ENCODE measurements at places on chromosomes 2 and 18.

GRCh38 chr2:43559391-43560230 lies 36.2 kb downstream of the THADA start:
- no peak for DNase-seq

- DNase-seq, result no peak
Observed at GRCh38 chr2:100628506-100628905, 65.7 kb downstream of the PDCL3 start.

GRCh38 chr2:32838418-32838817 lies 108.3 kb upstream of the LTBP1 start:
- no peak for DNase-seq

- no peak for DNase-seq
Observed at GRCh38 chr18:53752781-53753367, 471.6 kb downstream of the MBD2 start.

DNA sequence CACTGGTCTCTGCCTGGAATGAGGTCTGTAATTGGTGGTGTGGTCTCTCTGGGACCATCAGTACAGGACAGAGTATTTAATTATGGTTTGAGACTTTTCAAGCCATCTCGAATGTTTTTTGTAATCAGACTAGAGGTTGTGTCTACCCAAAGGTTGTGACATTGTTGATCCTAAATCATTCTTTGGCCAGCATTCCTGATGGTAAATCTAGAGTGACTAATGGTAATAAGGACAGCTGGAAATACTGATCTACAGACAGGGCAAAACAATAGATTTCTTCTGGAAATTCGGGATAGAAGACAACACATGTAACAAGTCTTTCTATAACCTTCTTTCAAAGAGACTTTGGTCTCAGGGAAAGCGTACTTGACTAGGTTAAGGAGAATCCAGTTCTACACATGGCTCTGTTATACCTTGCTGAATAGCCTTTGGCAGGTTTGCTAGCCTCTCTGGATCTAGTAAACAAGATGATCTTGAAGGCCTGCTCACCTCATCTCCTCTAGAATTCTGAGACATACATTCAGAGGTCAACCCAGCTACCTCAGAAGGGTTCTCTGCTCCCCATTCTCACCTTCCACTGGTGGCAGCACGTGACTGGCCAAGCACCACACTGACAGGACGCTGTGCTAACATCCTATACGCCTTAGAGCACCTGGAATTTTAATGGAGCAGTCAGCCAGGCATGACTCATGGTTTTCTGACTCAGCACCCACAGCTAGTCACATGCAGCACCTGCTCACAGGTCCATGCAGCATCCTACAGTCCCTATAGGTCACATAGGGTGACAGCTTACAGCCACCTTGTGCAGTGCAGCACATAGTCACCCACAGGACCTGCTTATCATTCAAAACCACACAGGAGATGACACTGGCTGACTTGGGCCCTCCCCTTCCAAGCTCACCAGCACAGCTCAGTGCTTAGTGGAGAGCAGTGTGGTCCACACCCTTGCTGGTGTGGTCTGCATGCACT lies 12.2 kb downstream of the PLB1 start:
- no peak for DNase-seq

GRCh38 chr2:28948160-28948559 lies 32.9 kb upstream of the TOGARAM2 start:
- DNase-seq, result no peak

- no peak for DNase-seq
Observed at GRCh38 chr18:11885278-11885947, 22.7 kb downstream of the MPPE1 start.

DNA sequence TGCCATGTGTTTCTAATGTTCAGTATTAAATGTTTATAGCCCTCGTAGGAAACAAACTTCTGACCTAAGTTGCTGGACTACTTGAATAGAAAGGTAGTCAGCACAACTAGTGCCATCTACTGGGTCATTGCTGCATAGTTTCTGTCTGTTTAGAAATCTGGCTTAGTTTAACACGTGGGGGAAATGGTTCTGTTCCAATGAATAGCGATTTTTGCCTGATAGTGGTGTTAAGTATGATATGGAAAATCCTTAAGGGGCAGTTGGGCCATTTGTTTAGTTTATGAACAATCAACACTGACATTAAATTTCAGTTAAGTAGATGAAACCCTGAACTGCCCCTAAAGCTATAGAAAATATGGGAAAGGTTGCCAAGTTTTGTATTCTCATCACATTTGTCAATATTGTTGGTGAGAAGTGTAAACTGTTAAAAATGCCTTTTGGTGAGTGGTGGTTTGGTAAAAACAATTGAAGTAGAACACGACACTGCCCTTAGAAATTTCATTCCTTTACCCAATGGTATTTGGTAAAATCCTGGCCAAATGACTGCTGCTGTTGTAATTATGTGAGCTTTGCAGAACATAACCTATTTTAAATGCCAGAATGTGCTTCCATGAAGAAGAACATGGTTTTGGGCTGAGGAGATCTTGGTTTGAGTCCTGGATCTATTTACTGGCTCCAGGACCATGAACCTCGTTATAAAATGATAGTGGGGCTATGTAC lies 13.2 kb downstream of the NABP1 start:
- no peak for DNase-seq

DNA sequence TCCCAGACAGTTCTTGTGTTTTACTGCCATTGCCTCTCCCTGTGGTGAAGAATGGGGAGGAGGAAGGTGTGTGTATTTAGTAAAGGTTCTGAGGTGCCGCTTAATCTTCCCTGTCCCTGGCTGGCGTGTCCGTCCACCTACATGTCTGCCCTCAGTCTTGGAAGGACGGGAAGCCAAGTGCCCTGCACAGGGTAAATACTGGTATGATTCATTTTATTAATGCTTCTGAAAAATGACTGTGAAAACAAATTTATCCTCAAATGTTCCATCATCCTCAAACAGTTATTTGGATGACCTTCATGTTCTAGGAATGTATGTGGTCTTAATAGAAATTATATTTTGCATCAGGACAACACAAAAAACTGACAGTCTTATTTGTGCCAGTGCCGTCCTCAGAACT lies 6.6 kb downstream of the EPAS1 start:
- DNase-seq, result no peak

DNA sequence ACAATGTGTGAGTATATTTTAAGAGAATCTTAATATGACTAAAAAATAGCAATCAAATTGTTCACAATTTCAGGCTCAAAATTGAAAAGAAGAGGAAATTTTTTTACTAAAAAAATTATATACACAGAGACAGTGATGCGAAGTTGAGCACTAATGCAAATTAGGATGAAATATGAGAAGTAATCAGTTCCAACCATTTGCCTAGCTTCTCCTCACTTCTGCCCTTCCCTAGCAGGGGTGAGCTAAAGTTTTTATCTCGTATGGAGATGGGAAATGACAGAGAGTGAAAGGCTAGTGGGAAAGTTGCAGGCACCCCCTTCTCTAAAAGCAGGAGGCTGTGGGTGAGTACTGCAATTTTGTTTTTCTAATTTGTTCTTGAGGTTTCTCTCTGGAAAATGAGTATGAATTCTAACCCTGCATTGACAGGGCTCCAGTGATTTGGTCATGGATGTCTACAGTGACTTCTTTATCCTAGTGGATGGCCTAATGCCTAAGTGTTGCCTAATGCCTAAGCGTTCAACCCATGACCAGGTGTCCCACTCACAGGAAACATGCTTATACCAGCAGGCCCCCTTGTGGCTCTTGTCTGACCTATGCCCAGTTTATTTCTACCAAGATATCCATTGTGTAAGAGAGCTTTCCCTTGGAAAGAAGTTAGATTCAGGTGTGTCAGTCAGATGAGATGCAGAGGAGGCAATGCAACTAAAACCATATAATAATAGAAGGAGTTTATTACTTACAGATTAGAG lies 78.0 kb upstream of the HNMT start:
- no peak for DNase-seq

DNA sequence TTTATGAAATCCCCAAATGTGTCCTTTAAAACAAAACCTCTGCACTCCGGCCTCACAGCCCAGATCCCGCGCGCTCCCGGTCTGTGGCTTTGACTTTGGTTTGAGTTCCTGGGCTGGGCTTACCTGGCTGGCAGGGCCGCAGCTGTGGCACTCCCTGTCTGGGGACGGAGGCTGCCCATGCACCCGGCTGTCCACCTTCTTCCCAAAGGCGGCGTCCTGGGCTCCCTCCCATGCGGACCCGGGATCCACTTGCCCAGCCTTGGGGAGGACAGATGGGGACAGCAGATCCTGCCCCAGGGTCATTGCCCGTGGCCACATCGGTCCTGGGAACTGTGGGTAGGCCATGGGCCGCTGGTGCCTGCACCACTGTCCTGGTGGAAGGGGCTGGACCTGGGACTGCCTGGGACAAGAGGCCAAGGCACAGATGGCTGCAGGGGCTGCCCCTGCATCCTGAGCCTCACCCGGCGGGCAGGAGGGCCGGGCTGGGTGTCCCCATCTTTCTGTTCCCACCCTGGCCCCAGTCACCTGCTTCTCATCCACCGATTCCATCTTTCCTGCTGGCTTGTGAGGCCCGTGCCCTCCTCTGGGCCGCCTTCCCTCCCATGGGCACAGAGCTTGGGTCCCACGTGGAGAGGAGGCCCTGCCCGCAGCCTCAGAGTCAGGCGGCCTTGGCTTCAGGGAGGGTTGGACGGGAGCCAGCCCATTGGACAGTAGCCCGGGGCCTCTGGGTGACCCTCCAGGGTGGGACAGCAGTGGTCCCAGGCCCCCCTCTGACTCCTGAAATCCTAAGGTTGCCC lies 27.7 kb downstream of the NFATC1 start:
- no peak for DNase-seq

DNA sequence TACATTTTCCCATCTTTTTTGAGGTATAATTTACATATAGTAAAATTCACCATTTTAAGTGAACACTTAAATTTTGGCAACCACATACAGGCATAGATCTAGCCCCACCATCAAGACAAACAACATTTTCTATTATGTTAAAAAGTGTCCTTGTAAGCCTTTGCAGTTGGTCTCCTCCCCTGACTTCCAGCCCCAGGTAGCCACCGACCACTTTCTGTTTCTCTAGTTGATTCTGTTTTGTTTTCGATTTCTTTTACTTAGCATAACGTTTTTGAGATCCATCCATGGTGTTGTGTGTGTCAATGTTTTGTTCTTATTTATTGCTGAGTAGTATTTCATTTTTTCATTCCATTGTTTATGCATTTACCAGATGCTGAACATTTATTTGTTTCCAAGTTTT lies 135.5 kb upstream of the FOSL2 start:
- no peak for DNase-seq

DNA sequence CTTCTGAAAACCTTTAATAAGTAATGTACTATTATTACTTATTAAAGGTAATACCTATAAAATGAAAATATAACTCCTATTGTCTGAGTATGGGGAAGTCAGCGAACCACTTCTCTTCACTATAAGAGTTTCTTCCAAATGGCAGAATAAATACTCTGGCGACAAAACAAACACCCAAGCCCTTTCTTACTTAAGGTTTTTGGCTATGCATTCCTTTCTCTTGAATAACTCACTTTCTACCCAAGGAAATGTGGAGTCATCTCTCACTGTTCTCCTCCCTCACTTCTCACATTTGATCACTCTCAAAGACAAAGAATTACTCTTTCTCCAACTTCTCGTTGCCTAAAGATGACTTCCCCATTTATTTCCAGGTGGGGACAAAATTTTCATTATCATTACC lies 816.8 kb upstream of the CRIM1 start:
- DNase-seq, result no peak

- no peak for DNase-seq
Observed at GRCh38 chr2:74227646-74228045, 29.2 kb downstream of the MTHFD2 start.

GRCh38 chr18:79245517-79246001 lies 150.2 kb upstream of the NFATC1 start:
- DNase-seq, result no peak

GRCh38 chr2:136917411-136917881 lies 152.1 kb downstream of the THSD7B start:
- no peak for DNase-seq

GRCh38 chr18:49142216-49142615 lies 191.5 kb upstream of the SMAD7 start:
- DNase-seq, result no peak

- DNase-seq, result no peak
Observed at GRCh38 chr2:36658277-36658748, 38.2 kb upstream of the VIT start.

DNA sequence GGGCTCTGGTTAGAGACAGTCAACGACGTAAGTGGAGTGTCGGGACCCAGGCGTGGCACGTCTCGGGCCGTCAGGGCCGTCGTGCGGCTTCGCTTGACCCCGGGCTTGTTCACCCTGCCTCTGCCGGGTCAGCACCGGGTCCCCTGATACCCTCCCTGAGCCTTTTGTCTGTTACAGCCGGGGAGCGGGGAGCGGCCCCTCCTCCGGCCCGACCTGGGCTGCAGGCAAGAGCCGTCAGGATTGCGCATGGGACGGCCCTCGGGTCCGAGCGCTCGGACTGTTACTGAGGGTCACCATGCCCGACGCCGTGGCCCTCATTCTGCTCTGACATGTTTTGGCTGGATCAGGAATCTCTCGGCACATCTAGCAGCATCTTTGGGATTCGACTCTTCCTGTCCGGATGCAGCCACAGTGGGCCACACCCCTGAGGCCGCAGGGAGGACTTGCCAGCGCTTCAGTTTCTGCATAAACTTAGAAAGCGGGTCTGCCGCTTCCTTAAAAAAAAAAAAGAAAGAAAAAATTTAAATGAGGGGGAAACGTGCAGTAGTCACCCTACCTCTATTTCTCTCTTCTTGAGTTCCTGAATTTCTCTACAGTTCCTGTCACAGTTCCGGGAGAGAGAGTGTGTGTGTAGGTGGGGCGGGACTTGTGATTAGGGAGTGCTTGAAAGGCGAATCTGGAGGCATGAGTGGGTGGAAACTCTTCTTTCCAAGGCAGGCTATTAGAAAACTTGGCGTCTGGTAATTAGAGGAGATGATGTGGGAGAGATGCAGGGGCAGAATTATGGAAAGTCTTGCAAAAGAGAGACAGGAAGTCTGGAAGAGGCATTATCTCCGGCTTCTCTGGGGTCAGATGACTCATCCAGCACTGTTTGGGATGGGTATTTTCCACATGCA lies 909 bp downstream of the TMEM87B start:
- DNase-seq, result no peak

GRCh38 chr2:186064507-186064906 lies 325.9 kb downstream of the FSIP2 start:
- DNase-seq, result no peak

DNA sequence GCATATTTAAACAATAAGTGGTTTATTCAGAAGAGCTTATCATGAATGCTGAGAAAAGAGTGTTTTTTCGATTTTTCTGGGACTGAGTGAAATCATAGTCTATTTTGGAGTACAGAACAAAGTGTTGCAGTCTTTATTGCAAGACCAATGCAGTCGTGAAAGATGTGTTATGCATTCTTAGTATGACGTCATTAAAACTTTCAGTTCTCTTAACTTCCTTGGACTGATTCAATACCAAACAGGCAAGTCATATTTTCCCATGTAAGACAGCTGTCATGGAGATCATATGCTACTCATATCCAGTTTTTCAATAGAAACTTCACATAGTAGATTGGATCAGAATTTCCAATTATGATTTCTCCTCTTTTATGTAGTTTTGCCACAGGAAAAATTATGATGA lies 92.6 kb downstream of the RIT2 start:
- no peak for DNase-seq
